ENCODE measurements at places on chromosomes 7 and 10.

- no peak for DNase-seq
Measured at GRCh38 chr7:150340024-150340749, 1.2 kb downstream of the RARRES2 start.

- DNase-seq: peak; percentile 22
Measured at GRCh38 chr10:108180878-108181277, 1016.4 kb upstream of the SORCS1 start.

DNA sequence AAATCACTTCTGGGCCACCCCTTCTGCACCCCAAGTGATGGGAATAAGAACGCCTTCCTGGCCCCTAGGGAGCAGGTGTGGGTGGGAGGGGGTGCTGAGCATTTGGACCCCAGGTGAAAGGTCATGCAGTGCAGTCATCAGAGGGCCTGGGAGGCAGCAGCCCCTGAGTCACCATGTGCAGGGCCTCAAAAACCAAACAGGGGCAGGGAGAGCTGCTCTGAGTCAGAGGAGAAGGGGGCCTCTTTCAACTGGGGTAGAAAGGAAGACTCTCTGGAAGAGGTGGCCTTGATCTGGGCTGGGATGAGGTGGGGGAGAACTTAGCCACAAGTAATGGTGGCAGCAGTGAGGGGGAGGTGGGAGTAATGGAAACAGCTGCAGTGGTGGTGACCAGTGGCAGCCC lies 164.3 kb downstream of the BUB3 start:
- DNase-seq: no peak

DNA sequence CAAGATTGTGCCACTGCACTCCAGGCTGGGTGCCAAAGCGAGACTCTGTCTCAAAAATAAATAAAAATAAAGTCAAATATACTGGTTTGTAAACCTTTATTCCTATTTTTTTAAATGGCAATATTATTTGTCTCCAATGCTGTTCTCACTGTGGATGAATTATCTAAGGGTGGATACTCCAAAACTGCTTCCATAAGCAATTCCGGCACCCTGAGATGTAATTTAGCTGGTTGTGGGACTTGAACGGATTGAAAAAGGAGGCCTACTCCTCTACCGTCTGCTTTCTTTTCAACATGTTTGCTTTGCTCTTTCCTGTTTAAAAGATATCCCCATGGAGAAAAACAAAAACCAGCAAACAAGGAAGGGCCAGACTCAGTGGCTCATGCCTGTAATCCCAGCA lies 54.4 kb downstream of the SLC35B4 start:
- no peak for DNase-seq

DNA sequence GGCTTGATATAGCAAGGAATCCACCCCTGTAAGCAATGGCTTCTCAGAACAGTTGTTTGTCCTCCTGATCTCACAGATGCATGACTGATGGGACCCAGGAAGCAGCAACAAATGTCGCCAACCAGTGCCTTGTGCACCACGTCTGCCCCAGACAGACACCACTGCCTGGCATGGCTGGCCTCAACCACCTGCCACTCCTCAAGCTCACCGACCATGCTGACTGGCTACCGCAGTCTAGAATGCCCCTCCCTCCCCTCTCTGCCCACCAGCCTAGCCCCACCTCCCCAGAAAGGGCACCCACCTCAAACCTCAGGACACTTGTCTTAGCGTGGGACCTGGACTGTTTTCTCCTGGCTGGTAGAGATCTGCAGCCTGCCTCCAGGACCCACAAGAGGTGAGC lies 24.0 kb downstream of the LRRC20 start:
- DNase-seq: no peak

GRCh38 chr7:102469972-102470825 lies 5.4 kb downstream of the LRWD1 start:
- DNase-seq: no peak

DNA sequence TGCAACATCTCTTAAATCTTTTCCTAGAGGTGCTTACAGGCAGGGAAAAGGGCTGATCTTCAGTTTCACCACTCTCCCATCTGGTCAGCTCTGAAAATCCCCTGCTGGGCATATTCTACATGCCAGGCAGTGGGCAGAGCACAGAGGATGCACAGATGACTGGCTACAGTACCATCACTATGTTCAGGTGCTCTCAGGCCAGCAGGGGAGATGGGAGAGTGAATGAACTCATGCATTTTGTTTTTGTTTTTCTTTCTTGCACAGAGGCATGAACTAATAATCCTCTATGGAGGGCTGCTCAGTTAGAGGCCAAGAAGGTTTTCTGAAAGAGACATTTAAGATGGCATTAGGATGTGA lies 19.3 kb downstream of the ELMO1 start:
- DNase-seq: no peak

GRCh38 chr10:5416981-5417380 lies 4.6 kb downstream of the NET1 start:
- no peak for DNase-seq

GRCh38 chr10:18157881-18158280 lies 17.7 kb downstream of the CACNB2 start:
- DNase-seq: peak; percentile 89

GRCh38 chr7:6165521-6166320 lies 106.7 kb downstream of the CYTH3 start:
- DNase-seq: no peak
